ENCODE measurements at places on chromosomes 6 and 20.
A peak's percentile ranks its signal among the peaks of the same experiment; 100 is the strongest.

DNA sequence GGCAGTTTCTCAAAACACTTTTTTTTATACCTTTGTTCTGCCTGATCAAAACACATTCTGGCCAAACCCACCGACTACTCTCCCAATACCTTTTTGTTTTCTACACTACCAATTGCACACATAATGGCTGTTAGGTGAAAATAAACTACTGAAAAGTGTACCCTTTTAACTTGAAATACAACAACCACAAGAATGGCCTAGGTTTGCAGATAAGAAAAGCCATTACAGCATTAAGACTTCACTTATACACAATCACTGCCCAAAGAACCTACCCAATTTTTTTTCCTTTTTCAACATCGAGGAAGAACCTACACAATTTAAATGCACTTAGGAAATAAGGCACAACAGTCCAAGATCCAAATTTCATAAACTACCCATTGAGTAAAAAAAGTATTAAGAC, 1.8 kb downstream of the SEC63 start:
- DNase-seq, result no peak

- no peak for DNase-seq
Observed at GRCh38 chr6:147852772-147853171, 344.3 kb downstream of the SAMD5 start.

- DNase-seq, result no peak
Observed at GRCh38 chr20:47487175-47487917, 14.3 kb upstream of the NCOA3 start.

- no peak for DNase-seq
Observed at GRCh38 chr6:144528743-144529425, 243.7 kb downstream of the UTRN start.

DNA sequence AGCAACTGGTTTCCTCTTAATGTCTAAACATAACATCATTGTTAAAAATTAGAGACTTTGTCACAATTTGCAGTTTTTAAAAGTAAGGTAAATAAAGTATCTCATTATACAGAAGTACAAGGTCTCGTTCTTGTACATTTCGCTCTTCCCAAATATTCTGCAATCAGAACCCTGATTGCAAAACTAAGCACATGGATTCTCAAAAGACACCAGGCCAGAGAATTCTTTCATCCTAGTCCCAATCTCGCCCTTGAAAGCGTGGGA, 355 bp upstream of the AKAP7 start:
- DNase-seq, result no peak

DNA sequence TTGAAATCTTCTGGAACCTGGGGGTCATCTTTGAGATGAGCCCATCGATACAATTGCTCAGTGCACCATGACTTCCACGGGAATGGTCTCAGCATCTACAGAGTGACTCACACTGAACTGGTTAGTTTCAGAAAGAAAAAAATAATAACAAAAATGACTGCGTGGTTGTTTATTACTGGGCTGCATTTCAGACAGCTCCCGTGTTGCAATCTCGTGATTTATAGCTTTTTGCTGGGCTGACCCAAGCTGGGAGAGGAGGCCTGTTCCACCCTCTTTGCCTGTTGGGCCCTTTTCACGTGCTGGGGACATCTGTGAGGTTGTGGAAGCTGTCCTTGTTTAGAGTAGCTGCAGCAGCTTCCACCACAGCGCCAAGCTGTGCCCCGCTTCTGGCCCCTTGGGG, 225.5 kb downstream of the BMP7 start:
- peak; percentile 96 for DNase-seq

- no peak for DNase-seq
Observed at GRCh38 chr20:44296011-44296410, 15.0 kb downstream of the FITM2 start.

GRCh38 chr6:168671863-168672546, 231.0 kb downstream of the SMOC2 start:
- no peak for DNase-seq

DNA sequence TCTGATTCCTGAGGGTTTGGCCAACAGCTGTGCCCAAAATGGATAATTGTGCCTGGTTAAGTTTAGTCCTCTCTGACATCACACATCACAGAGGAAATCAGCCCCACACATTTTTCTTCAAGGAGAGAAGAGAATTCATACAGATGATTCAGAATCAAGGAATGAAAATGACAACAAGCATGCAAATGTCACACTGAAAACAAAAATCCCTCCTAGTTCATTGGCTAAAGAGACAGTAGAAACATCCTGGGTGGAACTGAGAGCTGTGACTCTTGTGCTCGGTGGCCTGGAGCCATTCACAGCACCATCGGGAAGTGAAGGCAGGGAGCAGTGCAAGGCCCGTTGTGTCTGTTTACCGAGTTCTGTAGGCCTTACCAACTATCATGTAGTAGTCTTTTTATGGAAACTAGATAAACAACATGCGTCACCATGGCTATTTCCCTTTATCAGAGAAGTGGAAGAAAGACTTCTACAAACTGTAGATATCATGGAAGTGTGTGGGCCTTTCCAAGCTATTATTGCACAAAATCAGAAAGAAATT, 81.7 kb upstream of the TENT5A start:
- peak; percentile 26 for DNase-seq

- no peak for DNase-seq
Observed at GRCh38 chr6:107274288-107274687, 159.0 kb upstream of the BEND3 start.

DNA sequence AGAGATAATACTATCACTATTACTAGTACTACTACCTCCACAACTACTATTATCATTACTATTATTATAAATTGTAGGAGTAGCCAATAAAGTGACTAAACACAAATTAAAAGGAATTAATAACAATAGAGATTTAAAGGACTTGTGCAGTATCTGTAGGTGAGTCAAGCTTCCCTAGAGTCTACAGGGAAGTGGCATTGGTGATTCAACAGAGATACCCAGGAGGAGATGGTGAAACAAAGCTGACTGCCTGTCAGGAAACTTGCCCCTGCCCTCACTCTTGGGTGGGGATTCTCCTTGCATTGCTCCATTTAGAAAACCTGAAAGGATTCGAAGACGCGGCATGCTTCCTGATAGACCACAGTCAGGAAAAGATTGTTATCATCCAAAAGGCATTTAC, 23.3 kb upstream of the BCLAF1 start:
- DNase-seq, result no peak

DNA sequence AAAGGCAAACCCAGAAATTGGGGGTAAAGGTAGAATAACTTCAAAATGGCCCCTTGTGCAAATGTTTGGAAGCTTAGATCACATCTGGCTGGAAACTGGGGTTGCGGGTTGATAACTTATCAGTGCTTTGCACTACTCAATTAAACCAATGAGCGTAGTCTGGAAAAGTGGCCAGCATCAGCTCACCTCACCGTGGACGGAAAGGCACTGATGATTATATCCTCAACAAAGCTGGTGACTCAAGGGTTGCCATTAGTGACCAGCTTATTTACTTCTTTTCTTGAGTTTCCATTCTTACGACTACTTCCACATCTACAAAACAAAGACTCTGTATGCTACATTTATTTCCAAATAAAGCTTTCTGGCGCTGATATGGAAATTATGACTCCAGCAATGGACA, 198.5 kb upstream of the HEY2 start:
- DNase-seq, result no peak

GRCh38 chr6:11141295-11141694, 29.8 kb upstream of the ERVFRD-1 start:
- no peak for DNase-seq

- peak; percentile 53 for DNase-seq
Observed at GRCh38 chr6:8082954-8083858, 19.0 kb upstream of the BLOC1S5 start.

DNA sequence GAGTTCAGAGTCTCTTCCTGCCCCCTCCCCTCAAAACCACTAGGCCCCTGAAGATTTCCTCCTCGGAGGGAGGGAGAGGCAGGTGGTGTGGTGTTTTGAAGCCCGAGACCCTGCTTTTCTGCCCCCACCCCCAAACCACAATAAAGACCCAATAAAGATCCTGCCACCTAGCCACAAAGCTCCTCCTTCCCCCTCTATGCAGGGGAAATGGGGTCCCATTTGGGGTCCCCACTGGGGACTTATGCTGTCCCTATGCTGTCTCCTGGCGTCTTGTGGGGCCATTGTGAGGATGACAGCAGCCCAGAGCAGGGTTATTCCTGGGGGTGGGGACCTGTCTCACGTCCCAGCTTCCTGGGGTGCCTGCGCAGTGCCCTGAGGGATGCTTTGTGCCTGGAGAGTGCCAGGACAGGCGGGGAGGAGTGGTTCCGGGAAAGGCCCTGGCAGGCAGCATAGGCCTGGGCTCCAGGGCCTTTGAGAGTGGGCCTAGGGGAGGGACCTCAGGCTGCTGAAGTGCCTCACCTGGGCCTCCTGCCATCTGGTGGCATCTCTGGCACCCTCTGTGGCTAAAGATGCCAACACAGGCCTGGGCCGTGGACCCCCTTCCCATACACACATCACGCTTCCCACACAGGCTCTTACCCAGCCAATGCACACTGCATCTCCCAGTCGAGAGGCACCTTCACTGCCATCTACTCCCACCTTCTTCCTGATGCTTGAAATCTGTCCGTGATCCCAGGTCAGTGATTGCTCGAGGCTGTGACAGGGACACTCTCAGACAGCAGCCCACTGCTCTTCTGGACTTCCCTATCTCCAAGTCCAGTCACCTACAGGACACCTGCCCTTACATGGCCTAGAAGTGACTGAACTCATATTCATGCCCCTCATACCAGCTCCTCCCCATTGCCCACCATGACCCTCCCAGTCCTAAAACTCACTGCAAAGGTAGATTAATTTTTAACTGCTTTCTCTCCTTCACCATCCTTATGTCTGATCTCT, 7.9 kb upstream of the ARMC12 start:
- no peak for DNase-seq

GRCh38 chr6:123747515-123747914, 56.1 kb upstream of the NKAIN2 start:
- DNase-seq, result no peak

GRCh38 chr20:61353261-61354000, 101.4 kb downstream of the CDH4 start:
- peak; percentile 85 for DNase-seq

DNA sequence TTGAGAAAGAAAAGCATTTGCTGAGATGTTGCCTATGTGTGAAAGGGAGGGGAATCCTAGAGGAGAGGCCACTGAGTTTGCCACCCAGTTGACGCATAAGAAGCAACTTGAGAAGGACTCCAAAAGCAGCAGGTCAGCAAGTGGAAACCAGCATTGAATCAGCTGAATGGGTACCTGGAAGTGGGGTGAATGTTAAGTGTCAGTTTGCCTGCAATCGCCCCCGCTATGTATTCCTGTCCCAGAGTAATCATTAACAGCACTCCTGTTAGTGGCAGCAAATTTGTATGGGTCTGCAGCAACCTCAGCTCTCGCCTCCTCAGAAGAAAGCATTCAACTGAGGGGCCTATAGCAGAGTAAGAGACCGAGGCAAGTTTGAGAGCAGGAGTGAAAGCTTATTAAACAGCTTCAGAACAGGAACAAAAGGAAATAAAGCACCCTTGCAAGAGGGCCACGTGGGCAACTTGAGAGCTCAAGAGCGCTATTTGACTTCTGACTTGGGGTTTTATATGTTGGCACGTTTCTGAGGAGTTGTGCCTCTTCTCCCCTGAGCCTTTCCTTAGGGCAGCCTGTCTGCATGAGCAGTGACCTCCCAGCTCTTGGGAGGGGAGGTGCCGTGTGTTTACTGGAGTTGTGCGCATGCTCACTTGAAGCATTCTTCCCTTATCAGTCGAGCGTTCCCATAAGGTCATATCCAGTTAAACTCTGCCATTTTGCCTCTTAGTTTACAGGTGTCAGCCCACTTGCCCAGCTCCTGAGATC, 122.6 kb upstream of the PHACTR1 start:
- no peak for DNase-seq

DNA sequence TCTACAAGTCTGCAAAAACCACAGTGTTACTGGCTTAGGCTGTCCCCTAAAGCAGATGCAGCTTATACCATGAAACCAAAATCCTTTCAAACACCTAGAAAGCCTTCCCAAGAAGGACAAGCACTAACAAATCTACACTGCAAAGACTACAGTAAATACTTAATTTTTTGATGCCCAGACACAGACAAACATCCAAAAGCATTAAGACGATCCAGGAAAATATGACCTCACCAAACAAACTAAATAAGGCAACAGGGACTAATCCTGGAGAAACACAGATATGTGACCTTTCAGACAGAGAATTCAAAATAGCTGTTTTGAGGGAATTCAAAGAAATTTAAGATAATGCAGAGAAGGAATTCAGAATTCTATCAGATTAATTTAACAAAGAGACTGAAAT, 423.5 kb downstream of the COL12A1 start:
- no peak for DNase-seq

DNA sequence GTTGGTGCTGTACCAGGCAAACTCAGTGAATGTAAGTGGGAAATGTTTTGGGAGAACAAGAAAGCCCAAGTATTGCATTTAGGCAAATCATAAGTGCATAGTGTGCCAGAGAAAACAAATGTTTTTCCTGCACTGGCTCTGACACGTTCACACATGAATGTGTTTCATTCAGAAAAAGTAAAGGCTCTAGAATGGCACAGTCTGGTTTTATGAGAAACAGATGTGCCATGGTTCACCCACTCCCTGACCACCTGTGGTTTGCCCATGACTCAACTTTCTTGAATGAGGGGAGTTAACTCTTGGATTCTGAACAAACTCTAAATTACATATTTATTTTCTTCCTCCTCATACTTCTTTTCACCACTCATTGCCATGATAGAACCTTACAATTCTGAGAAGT, 126.9 kb downstream of the KCNQ5 start:
- DNase-seq, result peak; percentile 42

DNA sequence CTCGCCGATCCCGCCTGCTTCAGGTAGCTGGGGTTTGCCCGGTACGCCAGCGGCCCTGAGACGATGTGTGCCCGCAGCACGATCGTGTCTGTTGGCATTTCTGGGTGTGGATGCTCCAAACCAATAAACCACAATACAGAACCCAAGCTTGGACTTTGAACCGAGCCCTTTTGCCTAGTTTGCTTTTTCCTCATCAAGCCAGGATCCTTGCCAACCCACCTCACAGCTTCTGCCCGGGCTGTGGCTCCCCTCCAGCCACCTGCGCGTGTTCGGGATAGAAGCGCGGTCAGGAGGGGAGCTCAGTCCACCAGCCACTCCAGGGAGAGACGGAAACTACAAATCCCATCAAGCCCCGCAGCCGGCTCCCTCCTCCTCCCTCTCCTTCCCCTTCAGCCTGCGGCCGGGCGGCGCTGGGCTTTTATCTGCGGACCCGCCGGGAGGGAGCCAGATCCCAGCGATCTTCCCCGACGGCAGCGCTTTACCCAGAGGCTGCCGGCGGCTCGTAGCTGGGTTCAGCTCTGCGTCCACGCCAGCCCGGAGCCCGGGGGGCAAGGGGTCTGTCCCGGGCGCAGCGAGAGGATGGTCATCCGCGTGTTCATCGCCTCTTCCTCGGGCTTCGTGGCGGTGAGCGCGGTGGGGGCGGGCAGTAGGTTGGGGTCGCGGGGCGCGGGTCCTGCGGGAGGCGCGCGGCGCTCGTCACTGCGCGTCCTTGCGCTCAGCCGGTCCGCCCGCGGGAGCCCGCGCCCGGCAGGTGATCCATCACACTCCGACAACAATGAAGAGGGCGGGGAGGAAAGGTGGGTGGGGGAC, at the start of gene SH3BGRL2:
Gene SH3BGRL2, plus strand, starts transcription at position 447 of the 810 bp plus-strand sequence. Its CDS starts 133 bp downstream, at position 580.
- DNase-seq, result peak; percentile 71

- DNase-seq, result no peak
Observed at GRCh38 chr20:59163631-59164530, at the start of gene ZNF831. TSS of gene ZNF831 (plus strand) at chr20:59163821. CDS start at chr20:59191020, 27,199 bp downstream.

GRCh38 chr6:64249115-64249514, 613.5 kb downstream of the PHF3 start:
- DNase-seq, result no peak

- DNase-seq, result peak; percentile 18
Observed at GRCh38 chr6:167826896-167827582, at the start of gene AFDN. TSS of gene AFDN (plus strand) at chr6:167826911. CDS start at chr6:167827133, 222 bp downstream.

Measured in HTR-8/SVneo (cell line).